ENCODE measurements at places on chromosomes 2 and 18.

GRCh38 chr18:26646901-26647300 lies 98.5 kb upstream of the KCTD1 start:
- no peak for DNase-seq

DNA sequence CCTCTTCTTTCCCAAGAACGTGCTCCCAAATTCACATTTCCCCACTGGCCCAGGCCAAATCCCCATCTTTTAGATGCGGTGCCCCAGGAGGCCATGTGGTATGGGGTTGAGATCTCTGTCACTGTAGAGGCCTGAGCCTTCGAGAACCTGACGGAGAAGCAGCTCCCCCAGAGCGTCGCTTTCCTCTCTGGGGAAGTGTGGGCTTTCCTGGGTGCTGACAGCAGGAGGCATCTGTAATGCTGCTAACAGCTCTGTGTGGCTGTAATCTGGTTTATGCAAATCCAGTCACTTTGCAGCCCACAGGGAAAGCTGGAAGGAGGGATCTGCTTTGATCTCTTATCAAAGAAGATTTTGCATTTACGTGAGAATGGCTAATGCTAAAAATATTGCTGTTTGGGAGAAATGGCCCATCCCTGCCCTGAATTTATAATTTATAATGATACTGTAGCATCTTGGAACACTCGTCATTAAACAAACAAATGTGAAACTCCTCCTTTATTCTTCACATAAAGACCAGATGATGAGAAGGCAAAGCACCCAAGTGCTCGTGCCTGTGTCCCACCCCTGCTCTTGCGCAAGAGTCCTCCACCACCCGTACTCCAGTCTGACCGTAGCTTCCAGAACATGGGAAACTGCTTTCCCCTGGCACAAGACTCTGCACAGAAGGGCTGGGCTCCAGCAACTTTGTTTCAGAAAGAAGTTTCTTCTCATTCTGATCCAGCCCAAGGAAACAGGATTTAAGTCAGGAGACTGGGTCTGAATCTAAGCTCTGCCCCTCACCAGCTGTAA lies 109.9 kb upstream of the EPC2 start:
- DNase-seq = no peak

GRCh38 chr2:43399515-43400264 lies 173.3 kb upstream of the ZFP36L2 start:
- DNase-seq = no peak

- no peak for DNase-seq
Measured at GRCh38 chr2:212005085-212005671, 533.4 kb downstream of the ERBB4 start.

Measured in GF-D8 (cell line).